ENCODE measurements at places on chromosomes 7 and 10.
A peak's percentile ranks its signal among the peaks of the same experiment; 100 is the strongest.

GRCh38 chr10:22853906-22854447 is 73.9 kb upstream of the ARMC3 start:
- DNase-seq, result no peak

- no peak for DNase-seq
Observed at GRCh38 chr7:30575910-30576309, 18.8 kb upstream of the GARS1 start.

GRCh38 chr10:66843396-66843795 is 82.4 kb upstream of the LRRTM3 start:
- DNase-seq, result no peak

- DNase-seq, result no peak
Observed at GRCh38 chr7:115153769-115154477, 232.0 kb downstream of the MDFIC start.

- no peak for DNase-seq
Observed at GRCh38 chr10:120979435-120980278, 128.5 kb downstream of the WDR11 start.

GRCh38 chr7:128017460-128017859 is 13.8 kb downstream of the LRRC4 start:
- DNase-seq, result no peak

GRCh38 chr10:98886686-98887085 is 349.0 kb downstream of the HPSE2 start:
- DNase-seq, result peak; percentile 49

DNA sequence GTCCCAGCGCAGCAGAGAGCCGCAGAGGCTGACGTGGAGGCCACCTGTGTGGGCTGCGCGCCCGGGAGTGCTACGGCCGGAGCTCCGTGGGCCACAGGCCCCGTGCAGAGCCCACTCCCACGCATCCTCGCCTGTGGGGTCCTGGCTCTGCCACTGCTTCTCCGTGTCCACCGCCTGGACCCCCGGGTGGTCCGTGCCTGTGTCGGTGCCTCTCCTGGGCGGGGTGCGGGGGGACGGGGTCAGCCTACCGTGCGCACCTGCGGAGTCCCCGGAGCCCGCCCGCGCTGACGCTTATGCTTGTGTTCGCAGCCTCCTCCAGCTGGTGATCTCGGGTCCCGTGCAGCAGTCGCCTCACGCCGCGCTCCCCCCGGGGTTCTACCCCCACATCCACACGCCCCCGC is 7.8 kb upstream of the ZNF853 start:
- DNase-seq, result no peak

- no peak for DNase-seq
Observed at GRCh38 chr7:155218276-155219153, 79.2 kb upstream of the INSIG1 start.

DNA sequence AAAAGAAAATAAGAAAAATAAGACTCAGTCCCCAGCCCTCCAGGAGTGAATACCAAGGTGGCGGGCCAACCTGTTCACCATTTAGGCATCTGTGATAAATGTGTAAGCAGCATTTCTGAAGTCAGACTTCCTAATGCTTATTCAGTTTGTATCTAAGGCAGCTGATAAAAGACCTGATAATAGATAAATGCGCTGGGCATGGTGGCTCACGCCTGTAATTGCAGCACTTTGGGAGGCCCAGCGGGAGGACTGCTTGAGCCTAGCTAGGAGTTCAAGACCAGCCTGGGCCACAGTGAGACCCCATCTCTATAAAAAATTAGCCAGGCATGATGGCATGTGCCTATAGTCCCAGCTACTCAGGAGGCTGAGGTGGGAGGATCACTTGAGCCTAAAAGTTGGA is 103.6 kb downstream of the SPDYE5 start:
- DNase-seq, result no peak

- DNase-seq, result no peak
Observed at GRCh38 chr7:4136501-4137110, 545.5 kb upstream of the FOXK1 start.

DNA sequence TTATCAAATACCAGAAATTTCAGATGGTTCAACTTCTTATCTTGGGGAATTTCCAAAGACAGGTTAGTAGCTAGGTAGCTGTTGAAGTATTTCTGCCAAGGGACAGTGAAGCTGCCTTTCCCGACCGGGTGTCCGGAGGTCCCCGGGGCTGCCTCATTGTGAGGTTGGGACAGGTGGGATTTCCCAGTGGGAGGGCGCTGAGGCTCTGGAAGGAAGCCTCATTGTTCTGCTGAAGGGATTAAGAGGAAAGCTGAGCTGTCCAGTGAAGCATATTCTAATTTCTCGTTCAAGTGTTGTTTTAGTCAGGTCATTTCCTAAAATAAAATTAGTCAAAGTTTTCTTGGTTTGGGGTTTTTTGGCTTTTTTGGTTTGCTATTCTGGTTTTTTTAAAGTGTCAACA is 244.2 kb downstream of the MGMT start:
- DNase-seq, result no peak

DNA sequence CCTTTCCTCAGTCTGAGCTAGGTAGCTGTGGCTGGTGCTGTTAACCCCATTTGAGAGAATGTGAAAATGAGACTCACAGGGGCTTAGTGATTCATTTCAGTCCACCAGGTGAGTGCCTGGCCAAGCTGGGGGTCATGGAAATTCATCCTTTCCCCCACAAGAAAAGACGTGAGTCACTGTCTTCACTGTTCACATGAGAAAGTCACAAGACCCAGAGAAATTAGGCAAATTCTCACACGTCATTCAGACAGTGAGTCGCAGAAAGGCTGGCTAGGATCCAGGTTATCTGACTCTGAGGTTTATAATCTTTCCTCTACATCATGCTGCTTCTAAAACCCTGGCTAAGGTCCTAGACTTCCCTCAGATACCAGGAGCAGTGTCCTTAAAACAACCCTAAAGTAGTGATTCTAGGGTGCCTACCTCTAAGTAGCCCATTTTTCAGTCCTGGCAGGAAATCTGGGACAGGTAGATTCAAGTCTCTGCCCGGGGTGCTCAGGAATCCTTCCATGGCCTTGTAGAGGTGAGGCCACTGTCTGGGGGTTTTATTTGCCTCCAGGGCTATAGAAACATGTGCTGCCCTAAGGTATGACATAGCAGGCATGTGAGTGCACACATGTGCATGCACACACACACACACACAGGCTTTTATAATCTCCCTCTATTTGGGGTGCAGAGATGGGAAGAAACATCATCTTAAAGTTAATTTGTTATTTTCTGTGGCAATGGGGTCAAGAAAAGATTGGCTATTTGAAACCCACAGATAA is 427.9 kb upstream of the CELF2 start:
- no peak for DNase-seq

DNA sequence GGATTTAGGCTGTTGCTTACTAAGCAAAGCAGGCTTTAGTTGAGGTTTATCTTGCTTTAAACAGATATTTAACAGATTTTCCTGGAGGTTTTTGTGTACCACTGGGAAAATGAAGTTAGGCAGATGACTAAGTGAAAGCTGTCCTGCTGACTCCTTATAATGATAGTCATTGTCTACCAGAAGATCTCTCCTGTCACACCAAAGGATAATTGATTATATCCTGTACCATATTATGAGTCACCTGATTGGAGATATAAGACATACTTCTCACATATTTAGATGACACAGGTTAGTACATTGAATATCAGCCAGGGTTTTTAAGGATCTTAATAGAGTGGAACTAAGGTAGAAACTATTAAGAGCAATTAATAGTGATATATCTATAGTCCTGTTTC is 68.4 kb downstream of the PTEN start:
- peak; percentile 70 for DNase-seq

- peak; percentile 35 for DNase-seq
Observed at GRCh38 chr10:103278862-103279298, 1.9 kb downstream of the INA start.

GRCh38 chr10:129120441-129120840 is 346.6 kb upstream of the MGMT start:
- DNase-seq, result no peak

GRCh38 chr10:113450906-113451305 is 101.9 kb upstream of the HABP2 start:
- no peak for DNase-seq

GRCh38 chr10:1240341-1240775 is 184.2 kb downstream of the WDR37 start:
- no peak for DNase-seq

DNA sequence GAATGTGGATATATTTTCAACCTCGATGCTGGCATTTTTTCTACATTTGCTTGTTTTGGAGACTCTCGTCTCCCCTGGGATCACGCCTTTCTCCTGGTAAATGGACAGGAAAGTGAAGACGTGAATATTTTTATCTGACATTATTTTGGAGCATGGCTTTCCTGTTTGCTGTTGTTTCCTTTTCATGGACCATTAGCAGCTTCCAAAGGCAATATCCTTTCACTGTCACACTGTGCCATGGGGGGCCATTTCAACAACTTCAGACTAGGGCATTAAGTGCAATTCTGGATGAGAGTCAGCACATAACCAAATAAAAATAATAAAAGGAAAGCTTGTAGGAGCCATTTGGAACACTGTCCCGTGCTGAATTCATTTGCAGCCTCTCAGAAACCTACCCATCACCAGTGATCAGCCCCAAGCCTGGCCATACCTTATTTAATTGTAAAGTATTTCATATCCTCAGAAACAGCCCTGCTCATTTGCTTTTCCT is 75.9 kb upstream of the NEUROD6 start:
- no peak for DNase-seq

DNA sequence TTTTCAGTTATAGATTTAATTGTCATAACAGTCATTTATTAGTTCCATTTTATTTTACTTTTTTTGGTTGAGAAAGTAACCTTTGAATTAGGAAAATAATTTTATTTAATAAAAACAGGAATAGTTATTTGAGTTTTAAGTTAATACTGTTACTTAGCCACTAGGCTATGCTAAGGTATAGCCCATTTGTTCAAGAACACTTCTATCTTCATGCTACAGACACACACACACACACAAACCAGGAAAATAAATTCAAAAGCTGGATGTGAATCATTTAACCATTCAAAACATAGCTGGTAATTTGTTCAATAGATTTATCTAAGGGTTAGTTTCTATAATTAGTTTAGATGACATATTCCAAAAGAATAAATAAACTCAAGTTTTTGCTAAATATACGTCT is 148.4 kb downstream of the RNF133 start:
- DNase-seq, result no peak

DNA sequence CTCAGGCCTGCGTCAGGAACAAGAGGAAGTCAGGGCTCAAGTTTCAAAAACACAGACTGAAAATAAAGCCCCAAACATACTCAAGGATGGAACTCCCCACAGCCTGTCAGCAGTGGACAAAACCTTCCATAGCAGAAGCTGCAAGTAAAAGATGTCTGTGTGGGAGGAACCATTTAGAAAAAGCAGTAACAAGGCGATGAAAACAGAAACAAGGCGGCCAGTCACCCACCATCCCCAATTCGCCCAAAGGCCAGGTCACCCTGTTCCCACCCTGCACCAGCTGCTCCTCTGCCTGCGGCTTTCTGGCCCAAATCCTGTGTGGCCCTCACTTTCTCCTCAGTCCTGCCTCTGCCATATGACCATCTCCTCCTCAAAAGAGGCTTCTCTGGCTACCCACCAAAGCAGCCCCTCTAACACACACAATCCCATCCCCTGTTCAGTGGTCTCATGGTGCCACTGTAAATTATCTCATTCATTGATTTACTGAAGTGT is 27.8 kb downstream of the KCNMA1 start:
- DNase-seq, result peak; percentile 19

DNA sequence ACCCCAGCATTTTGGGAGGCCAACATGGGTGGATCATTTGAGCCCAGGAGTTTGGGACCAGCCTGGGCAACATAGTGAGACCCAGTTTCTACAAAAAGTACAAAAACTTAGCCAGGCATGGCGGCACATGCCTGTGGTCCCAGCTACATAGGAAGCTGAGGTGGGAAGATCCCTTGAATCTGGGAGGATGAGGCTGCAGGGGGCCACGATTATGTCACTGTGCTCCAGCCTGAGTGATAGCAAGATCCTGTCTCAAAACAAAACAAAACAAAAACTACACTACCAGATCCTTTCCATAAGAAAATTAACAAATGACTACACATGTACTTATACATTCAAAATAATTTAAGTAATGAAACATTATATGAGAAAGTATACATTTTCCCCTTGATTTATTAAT is 116.4 kb upstream of the KLF6 start:
- no peak for DNase-seq

DNA sequence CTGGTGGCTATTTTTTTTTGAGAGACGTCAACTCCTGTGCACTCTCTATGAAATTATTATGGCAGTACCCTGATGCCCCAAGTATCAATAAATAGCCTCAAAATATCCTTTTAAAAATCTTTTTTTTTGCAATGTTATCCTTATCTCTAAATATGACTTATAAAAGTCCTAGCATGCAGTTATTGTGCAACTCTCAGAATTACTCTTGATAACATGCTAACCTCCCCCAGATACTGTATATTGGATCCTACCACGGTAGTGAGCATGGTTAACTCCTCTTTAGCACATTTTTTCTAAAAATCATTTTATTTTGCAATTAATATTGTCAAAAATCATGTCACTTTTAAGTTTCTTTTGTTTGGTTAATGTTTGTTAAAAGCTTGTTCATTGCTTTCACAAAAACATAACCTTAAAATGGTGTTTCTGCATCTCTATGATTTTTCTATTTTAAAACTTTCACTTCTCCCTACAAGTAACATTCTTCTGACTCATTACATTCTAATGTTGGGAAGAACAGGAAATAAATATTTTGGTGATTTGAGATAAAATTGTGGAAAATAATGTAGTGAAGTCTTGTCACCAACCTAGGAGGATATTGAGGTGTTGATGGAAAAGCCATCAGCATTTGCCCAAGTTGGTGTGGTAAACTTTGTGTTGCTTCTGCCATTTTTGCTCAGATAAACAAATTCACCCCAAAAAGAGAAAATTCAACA is 42.1 kb upstream of the ADRA2A start:
- DNase-seq, result no peak

DNA sequence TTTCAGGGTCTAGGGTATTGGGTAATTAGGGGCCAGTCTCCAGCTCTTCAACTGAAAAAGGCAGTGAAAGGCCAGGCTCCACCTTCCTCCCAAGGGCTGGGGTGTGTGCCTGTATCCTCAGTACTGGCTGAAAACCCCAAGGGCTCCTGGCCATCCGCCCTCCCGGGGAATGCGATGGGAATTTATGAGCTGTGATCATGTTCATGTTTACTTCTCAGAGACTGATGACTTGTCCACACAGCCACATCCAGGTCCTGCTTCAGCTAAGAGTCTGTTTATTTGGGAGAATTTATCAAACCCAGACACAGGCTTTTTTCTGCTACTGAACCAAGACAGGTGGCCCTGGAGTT is 91.7 kb downstream of the CCDC3 start:
- DNase-seq, result no peak
